ENCODE measurements at places on chromosomes 7 and 10.

DNA sequence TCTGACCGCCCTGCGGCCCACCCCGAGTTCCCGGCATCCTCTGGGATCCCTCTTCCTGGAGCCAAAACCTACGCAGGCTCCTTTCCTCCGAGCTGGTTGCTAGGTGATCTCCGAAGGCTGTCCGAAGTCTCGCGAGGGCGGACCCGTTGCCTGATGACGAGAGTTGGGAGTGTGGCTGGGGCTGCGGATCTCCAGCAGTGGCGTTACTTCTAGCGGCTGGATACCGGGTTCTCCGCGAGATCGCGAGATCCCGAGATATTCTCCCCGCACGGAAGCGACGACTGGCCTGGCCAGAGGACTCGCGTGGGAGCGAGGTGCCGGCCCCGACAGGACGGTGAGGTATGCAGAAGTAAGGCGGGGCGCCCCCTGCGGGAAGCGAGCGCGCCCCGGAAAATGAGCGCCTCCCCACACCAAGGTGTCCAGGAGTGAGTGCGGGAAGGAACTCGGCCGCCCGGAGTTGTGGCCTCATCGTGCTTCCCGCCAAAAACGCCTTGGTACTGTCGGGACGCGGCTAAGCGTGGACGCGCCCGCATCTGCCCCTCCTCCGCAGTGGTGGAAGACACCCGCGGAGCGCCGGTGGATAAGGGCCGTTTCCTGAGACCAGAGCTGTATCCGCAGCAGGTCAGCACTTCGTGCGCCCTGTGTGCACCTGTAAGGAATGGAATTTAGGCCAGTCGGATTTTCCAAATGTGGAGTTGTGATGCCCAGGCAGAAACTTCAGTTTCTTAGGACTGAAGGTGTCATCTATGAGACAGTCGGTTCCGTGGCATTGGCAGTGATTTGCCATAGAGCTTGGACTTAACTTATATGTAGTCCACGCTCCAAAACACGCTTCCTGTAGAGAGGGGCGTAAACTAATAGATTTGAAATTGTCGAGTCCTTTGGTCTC is at the start of gene AGBL3:
TSS of gene AGBL3 (plus strand) at position 146 of the 889 bp plus-strand sequence. CDS start 1,426 bp downstream, outside the sequence.
- peak; percentile 91 for DNase-seq

DNA sequence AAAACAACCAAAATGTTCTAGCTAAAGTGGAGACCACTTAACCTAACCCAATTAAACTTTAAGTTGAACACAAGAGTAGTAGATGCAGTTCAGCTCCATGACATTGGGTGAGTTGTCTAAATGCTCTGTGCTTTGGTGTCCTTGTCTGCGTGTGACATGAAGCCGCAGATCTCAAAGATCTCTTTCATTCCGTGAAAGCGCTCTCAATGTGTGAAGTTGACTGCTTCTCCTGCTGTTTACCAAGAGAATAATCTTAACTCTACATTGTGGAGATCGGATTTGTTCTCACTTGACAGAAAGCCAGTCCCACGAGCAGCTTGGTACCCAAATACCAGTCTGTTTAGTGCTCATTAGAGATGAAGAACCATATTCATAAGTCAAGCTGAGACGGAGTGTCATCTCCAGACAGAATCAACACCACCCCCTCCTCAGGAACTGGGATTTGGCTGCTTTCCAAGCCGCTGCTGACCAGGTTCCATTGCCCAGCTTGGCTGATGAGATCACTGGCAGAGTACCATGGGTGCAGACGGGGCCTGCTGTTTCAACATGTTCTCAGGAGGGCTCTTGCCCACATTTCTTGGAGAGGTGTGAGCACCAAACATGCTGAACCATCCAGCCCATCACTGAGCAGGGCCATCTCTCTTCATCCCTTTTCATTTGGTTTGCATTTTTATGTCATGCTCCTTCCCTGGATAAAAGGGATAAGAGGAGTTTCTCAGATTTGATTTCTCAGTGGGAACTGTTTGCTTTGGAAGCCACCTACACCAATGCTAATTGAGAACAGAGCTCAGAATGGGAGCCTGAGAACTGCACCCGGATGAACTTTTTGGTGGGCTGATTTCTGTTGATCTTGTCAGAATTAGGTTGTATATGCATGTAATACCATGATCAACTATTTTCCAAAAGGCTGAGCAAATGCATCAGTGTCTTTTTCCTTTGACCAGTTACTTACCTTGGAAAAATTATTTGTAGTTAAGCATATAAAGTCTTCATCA is 95.8 kb upstream of the AGBL3 start:
- DNase-seq, result no peak

DNA sequence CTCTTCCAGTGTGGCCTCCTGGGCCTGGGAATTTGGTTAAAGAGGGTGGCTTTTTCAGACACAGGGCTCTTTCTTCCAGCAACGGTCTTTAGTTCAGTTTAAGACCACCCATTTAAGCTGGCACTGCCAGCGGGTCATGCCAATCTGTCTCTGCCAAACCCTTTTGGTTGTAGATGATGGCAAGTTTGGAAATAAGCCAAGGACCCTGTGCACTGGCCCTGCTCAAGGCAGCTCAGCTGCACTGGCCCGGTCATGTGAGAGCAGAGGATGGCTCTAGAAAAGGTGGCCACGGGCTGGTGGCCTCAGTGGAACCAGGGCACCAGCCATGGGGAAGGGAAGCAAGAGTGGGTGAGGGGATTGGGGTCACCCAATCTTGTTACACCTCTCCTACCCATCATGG is 294.1 kb downstream of the GLRX3 start:
- no peak for DNase-seq

DNA sequence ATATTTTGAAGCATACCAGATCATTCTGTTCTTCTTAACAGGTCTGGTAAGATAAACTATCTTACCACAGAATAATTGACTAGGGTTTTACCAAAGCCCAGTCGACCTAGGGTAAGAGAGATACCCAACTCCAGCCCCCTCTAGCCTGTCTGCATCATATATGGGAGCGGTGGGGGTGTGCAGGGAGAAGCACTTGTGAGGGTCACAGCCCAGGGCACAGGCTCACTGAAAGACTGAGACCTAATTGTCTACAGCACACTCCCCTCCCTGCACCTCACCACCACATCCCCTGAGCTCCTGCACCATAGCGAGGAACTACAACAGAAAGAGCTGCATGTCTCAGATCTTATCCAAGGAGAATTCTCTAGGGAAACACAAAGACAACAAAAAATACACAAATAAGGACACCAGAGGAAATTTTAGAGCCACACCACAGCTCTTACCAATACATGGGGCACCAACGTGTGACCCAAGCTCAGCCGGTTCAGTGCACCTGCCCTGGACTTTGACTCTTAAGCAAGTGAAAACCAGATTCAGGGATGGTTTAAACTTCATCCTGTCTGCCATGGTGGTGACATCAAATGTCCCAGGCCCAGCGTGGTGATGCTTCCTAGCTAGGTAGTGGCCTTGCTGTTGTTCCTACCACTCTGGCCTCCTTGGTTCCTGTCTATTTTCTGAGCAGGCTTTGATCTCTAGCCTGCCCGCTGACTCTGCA is 150.8 kb downstream of the HERPUD2 start:
- no peak for DNase-seq

DNA sequence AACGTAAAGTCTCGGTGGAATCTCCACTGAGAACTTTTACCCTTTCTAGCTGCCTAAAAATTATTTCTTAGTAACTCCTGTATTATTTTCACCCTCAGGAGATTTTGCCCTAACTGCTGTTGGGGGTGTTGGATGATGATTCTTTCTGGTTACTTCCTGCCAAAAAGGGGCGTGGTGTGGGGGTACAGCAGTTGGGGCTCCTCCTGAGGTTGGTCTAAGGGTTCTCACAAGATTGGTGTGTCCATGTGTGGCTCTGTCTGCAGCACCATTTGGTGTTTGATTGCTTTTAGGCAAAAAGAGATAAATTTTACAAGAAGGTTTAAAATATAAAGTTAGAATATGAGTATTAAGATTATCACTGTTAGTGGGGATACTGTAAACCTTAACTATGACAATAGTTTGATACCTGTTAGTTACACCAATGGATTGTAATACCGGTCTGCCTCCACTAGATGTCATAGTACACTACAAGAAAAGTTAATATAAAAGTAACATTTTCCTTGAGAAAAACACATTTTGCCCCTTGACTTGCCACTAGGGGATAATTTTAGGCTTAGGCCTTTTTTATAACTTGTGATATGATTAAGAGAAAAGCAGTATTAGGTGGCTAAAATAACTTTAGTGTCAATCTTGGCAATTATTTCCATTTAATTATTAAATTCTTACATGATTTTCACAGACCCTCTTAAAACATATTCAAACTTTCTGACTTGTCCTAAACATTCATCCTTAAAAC is 928.7 kb downstream of the IPMK start:
- DNase-seq, result no peak

GRCh38 chr10:129332476-129332875 is 134.6 kb upstream of the MGMT start:
- DNase-seq, result peak; percentile 8

DNA sequence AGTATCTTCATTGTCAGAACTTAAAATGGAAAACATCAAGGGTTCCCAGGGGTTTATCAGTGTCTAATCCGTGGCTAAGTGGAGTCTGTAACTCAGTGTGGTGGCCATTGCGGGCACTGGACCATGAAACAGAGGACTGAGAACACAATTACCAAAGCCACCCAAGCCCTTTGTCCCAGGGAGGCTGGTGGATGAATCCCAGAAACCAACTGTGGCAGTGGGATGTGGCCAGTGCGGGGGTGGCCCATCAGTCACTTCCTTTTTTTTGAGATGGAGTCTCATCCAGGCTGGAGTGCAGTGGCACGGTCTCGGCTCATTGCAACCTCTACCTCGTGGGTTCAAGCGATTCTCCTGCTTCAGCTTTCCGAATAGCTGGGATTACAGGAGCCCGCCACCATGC is 61.8 kb downstream of the TACC2 start:
- DNase-seq, result no peak

- DNase-seq, result no peak
Measured at GRCh38 chr7:74032191-74032490, 4.2 kb downstream of the ELN start.

DNA sequence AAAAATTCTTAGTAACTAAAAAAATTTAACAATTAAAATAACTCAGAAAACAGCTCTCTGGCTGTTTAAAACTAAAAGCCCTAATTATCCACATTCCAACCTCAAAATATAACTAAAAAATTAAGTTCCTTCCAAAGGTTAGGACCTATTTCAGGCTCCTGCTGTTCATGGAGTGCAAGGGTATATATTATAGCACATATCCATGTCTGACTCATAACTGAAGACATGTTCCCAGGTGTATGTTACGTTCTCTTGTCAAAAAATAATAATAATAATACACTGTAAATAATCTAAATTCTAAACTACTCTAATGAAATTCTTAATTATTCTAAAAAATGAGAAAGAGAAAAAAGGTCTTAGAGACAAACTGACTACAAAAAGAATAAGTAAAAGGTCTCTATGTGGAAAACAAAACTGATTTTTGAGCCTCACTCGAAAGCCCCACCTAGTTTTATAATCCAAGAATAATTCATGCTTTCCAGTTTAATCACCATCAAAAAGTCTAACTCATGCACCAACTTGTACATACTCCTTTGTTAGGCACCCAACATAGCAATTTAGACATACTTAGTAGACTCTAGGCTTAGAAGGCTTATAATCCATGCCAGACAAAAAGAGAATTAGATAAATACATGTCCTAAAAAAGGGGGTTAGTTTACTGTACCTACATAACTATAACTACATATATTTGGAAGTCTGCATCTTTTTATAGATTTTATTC is 171.4 kb downstream of the KMT2E start:
- DNase-seq, result no peak

- DNase-seq, result no peak
Measured at GRCh38 chr7:36547416-36547815, 157.8 kb downstream of the ANLN start.

- no peak for DNase-seq
Measured at GRCh38 chr7:2019461-2019710, 213.4 kb downstream of the MAD1L1 start.

- DNase-seq, result no peak
Measured at GRCh38 chr10:11813855-11814567, 9.1 kb upstream of the PROSER2 start.

DNA sequence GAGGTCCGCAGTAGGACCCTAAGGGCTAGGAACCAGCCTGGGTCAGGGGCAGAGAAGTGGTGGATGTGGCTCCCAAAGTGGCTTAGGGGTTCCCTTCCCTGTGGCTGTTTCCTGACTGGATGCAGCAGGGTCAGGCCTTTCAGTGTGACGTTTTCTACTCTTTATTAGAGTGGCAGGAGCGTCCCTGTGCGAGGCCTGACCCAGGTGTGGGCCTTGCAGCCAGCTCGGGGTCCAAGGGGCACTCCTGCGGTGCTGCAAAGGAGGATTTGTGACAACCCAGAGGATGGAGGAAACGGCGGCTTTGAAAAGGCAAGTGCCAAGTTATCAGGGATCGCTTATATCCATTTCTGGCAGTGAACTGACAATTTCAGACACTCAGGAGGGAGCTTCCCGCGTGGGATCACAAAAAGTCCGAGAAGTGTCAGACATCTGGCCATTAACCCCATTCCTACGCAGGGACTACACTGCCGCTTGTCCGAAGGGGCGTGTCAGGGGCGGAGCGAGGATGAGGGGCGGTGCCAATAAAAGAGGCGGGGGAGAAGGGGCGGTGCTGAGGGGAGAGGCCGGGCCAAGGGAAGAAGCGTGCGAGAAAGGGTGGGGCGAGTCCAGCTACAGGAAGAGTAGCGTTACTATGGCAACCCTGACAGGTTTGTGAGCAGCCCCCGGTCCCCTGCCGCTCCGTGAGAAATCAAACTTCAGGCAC is 98.8 kb upstream of the ZNF722 start:
- peak; percentile 81 for DNase-seq

GRCh38 chr10:28360175-28360574 is 57.3 kb upstream of the MPP7 start:
- no peak for DNase-seq

- no peak for DNase-seq
Measured at GRCh38 chr7:20228654-20229053, 11.5 kb upstream of the MACC1 start.

DNA sequence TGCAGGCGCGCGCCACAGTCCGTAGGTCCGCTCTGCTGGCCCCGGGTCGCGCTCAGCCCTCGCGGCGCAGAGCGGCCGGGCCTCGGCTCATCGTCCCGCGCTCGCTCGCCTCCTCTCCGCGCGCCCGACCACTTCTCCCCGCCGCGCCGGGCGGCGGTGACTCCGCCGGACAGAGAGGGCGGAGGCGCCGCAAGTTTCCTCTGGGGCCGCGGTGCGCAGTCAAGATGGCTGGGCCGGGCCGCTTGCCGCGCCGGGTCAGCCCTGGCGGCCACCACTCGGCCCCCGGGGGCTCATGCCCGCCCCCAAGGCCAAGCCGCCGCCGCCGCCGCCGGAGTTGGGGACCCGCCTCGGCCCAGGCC is 441 bp downstream of the FZD8 start:
- DNase-seq, result peak; percentile 15

Data from activated naive CD8-positive, alpha-beta T cell treated with anti-CD3 and anti-CD28 coated beads for 36 hours (primary cell).